Activated CD8-positive, alpha-beta T cell treated with anti-CD3 and anti-CD28 coated beads, Interleukin-2, amount 10 ng/mL, durations not matched to agents 7 days and 5 days (primary cell): ENCODE measurements at places on chromosomes 6 and 20. TPM values are rescaled to one million over a fixed set of nuclear protein-coding genes. Genes with fewer than 3 reads are reported as not detected.
A peak's percentile ranks its signal among the peaks of the same experiment; 100 is the strongest.

The RXRB gene
- total RNA-seq: 34.5 TPM

The MEP1A gene
- not detected for total RNA-seq

The SEL1L2 gene
- total RNA-seq: not detected

The ACTL10 gene
- 2.9 TPM for total RNA-seq

The BPIFB1 gene
- total RNA-seq: not detected

The PRKN gene
- total RNA-seq: not detected

DNA sequence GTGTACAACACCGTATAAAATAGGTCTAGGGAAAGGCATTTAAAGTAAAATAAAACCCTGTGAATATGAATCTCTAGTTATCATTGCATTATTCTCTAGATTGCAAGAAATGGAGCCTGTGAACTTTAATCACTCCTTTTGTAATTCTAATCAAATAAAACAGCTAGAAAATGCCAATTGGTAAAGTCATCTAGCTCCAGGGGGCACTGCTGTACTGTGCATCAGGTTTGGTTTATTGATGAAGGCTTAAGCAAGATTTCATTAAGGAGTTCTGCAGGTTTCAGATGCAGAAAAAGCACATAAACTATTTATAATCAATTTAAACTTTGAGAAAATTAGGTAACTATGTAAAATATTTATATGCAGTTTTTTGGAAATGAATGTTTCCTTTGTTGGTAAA, 645.0 kb downstream of the PHF3 start:
- no peaks in the 10 kb centered on the region for H3K36me3 ChIP-seq
- no peaks in the 10 kb centered on the region for H3K4me1 ChIP-seq
- H3K27ac ChIP-seq: no peak overlapping the region
- H3K27me3 ChIP-seq: no peaks in the 10 kb centered on the region
- no peak for DNase-seq
- no peak overlapping the region for H3K4me3 ChIP-seq

- peak overlapping the region; percentile 86 for H3K4me3 ChIP-seq
- peaks cover 68% of the 10 kb centered on the region for H3K4me1 ChIP-seq
- H3K36me3 ChIP-seq: peaks cover 23% of the 10 kb centered on the region
- no peaks in the 10 kb centered on the region for H3K27me3 ChIP-seq
These were observed 362 bp downstream of the DUSP22 start for GRCh38 chr6:292506-293192.

- H3K4me3 ChIP-seq: no peak overlapping the region
- DNase-seq: no peak
- no peak overlapping the region for H3K27ac ChIP-seq
- H3K4me1 ChIP-seq: no peaks in the 10 kb centered on the region
These were observed 26.4 kb downstream of the CRISP1 start for GRCh38 chr6:49839957-49840356.

DNA sequence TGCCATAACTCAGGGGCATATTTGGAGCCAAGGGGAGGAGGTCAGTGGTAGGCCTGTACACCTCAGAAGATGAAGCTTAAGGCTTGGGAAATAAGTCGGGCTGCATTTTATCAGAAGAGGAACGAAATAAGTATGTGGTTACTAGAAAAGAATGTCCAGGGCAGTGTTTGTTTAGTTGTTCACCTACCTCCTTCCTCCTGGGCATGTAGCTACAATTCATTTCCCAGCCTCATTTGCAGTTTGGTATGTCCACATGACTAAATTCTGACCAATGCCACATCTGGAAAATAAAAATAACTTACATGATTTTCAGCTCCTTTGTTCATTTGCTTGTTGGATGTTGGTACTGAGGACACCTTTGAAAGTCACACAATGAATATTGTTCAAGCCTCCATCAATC, 294.5 kb upstream of the RGS17 start:
- H3K4me1 ChIP-seq: no peaks in the 10 kb centered on the region
- no peak overlapping the region for H3K4me3 ChIP-seq
- no peak for DNase-seq
- H3K36me3 ChIP-seq: no peaks in the 10 kb centered on the region

- no peak for DNase-seq
- no peaks in the 10 kb centered on the region for H3K4me1 ChIP-seq
- no peak overlapping the region for H3K4me3 ChIP-seq
- no peak overlapping the region for H3K27ac ChIP-seq
These were observed 126.8 kb upstream of the HMGCLL1 start for GRCh38 chr6:55705451-55706440.

DNA sequence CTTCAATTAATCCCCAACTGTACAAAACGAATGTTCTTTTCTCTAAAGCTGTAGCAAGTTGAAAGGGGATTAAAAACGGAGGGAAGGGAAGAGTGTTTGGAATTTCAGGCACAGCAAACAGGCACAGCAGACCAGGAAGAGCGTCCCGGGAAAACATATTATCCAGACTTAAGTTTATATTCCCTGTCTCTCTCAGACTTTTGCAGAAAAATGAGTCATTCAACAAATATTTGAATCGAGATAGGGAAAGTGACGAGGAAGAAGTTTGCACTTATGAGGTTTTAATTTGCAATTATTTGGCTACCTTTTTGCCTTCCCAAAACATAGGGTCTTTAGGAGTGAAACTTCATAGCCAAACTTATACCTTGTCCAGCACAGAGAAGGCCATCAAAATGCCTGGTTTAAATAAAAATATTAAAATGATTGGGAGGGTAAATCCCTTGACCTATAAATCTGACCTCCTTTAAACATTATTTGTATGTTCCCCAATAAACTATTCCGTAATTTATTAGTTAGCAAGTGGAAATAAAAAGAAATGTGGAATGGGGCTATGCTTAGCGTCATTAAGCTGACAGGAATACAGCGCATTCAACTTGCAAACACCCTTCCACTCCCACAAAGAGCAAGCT, 16.0 kb downstream of the HFE start:
- peaks cover 26% of the 10 kb centered on the region for H3K4me1 ChIP-seq
- H3K27ac ChIP-seq: peak overlapping the region; percentile 98
- H3K4me3 ChIP-seq: peak overlapping the region; percentile 85
- peaks cover 2% of the 10 kb centered on the region for H3K27me3 ChIP-seq

- no peaks in the 10 kb centered on the region for H3K4me1 ChIP-seq
- no peak overlapping the region for H3K4me3 ChIP-seq
- H3K36me3 ChIP-seq: no peaks in the 10 kb centered on the region
- H3K27ac ChIP-seq: no peak overlapping the region
- H3K27me3 ChIP-seq: peaks cover 11% of the 10 kb centered on the region
- peak; percentile 7 for DNase-seq
These were observed 162.7 kb downstream of the ANKRD60 start for GRCh38 chr20:58065508-58066361.

DNA sequence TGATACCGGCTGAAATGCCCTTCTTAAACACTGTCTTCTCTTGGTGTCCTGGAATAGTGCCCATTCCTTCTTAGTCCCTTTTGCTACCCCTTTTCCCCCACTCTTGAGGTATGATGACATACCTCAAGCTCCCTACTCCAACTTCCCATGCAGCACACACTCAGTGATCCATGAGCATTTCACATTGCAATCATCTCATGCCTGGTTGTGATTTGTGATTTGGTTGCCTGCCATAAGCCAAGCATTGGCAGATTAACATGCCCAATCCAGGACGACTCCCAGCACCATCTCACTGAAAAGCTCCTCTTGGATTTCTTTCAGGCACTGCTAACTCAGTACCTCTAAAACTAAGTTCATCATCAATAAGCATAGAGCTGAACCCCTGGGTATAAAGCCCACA, 14.7 kb upstream of the PTPRA start:
- H3K4me1 ChIP-seq: peaks cover 8% of the 10 kb centered on the region
- no peak for DNase-seq
- peaks cover 11% of the 10 kb centered on the region for H3K36me3 ChIP-seq

GRCh38 chr6:107128577-107128976, 13.3 kb upstream of the BEND3 start:
- no peak overlapping the region for H3K4me3 ChIP-seq
- no peak overlapping the region for H3K27ac ChIP-seq
- H3K36me3 ChIP-seq: no peaks in the 10 kb centered on the region
- H3K4me1 ChIP-seq: peaks cover 10% of the 10 kb centered on the region
- DNase-seq: no peak

- no peaks in the 10 kb centered on the region for H3K27me3 ChIP-seq
- no peaks in the 10 kb centered on the region for H3K4me1 ChIP-seq
- DNase-seq: no peak
- H3K27ac ChIP-seq: no peak overlapping the region
- no peaks in the 10 kb centered on the region for H3K36me3 ChIP-seq
- H3K4me3 ChIP-seq: no peak overlapping the region
These were observed 333.7 kb downstream of the MEI4 start for GRCh38 chr6:77986380-77987034.

- no peaks in the 10 kb centered on the region for H3K36me3 ChIP-seq
- no peaks in the 10 kb centered on the region for H3K27me3 ChIP-seq
- H3K4me1 ChIP-seq: no peaks in the 10 kb centered on the region
- no peak overlapping the region for H3K4me3 ChIP-seq
These were observed 726 bp downstream of the FLRT3 start for GRCh38 chr20:14336686-14337085.

GRCh38 chr6:41733360-41733706, 2.1 kb downstream of the TFEB start:
- peak overlapping the region; percentile 68 for H3K27ac ChIP-seq
- peaks cover 48% of the 10 kb centered on the region for H3K4me1 ChIP-seq
- no peaks in the 10 kb centered on the region for H3K27me3 ChIP-seq
- peak overlapping the region; percentile 81 for H3K4me3 ChIP-seq
- no peak for DNase-seq

GRCh38 chr6:26163427-26164119, 76.3 kb downstream of the HFE start:
- peaks cover 41% of the 10 kb centered on the region for H3K36me3 ChIP-seq
- no peak overlapping the region for H3K4me3 ChIP-seq
- peak overlapping the region; percentile 61 for H3K27ac ChIP-seq

DNA sequence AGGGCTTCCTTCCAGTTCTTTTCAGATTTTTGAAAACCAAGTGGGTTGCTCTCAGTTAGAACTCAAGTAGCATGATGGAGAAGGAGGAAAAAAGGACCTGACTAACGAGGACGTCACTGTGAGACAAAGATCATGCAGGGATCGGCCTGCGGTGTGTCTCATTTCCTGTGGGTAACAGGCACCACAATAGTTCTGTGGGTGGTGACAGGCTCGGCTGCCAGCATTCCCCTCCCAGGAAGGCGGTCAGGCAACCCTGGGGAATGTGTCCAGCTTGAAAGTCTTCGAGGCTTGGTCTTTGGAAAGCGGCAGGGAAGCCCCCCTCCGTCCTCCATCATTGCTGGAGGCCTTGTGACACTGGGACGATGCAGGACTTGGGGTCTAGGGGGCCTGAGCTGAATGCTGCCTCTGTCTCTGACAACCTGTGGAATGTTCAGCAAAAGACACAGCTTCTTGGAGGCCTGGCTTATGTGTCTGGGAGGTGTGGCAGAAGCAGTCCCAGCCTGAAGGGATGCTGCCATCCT, 121.0 kb downstream of the BCAS1 start:
- DNase-seq: peak; percentile 89
- peaks cover 4% of the 10 kb centered on the region for H3K36me3 ChIP-seq

DNA sequence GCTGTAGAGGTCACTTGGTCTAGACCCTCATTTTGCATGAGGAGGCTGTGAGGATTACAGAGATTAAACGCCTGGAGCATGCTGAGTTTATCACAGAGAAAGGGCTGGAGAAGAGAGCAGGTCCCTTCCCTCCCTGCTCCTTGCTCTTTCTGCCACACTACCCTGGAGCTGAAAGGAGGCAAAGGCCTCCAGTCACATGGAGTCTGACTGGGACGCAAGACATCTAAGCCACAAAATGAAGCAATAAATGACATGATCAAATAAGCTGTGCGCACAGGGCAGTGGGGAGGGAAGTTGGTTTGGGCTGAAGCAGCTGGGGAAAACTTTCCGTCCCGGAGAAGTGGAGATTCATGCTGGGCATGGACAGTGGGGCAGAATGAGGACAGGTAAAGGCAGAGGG, 33.3 kb downstream of the ATXN1 start:
- no peak overlapping the region for H3K27ac ChIP-seq
- no peaks in the 10 kb centered on the region for H3K27me3 ChIP-seq
- no peak for DNase-seq
- peaks cover 67% of the 10 kb centered on the region for H3K4me1 ChIP-seq
- H3K36me3 ChIP-seq: peaks cover 30% of the 10 kb centered on the region

DNA sequence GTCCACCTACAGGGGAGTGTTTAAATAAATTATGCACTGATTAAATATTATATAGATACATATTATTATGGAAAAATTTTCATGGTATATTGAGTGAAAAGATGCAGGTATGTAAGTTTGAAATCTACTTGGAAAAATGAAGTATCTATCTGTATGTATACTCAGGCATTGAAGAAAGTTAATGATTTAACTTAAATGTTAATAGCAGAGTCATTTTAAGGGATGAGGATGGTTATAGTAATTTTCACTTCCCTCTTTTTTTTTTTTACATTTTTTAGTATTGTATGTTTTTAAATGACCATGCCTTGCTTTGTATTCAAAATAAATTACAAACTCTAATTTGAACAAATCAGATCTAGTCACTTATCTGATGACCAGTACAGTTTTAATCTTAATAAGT, 43.2 kb upstream of the NOTCH4 start:
- H3K27ac ChIP-seq: no peak overlapping the region
- no peak overlapping the region for H3K4me3 ChIP-seq
- H3K4me1 ChIP-seq: peaks cover 13% of the 10 kb centered on the region

GRCh38 chr20:49380337-49380780, 102.1 kb downstream of the KCNB1 start:
- DNase-seq: no peak
- no peaks in the 10 kb centered on the region for H3K36me3 ChIP-seq
- no peaks in the 10 kb centered on the region for H3K4me1 ChIP-seq
- peaks cover 10% of the 10 kb centered on the region for H3K27me3 ChIP-seq
- no peak overlapping the region for H3K4me3 ChIP-seq
- H3K27ac ChIP-seq: no peak overlapping the region

GRCh38 chr6:44234101-44235025, 11.0 kb downstream of the SLC29A1 start:
- no peak overlapping the region for H3K4me3 ChIP-seq
- no peak for DNase-seq
- H3K4me1 ChIP-seq: peaks cover 34% of the 10 kb centered on the region
- H3K27ac ChIP-seq: peak overlapping the region; percentile 59

DNA sequence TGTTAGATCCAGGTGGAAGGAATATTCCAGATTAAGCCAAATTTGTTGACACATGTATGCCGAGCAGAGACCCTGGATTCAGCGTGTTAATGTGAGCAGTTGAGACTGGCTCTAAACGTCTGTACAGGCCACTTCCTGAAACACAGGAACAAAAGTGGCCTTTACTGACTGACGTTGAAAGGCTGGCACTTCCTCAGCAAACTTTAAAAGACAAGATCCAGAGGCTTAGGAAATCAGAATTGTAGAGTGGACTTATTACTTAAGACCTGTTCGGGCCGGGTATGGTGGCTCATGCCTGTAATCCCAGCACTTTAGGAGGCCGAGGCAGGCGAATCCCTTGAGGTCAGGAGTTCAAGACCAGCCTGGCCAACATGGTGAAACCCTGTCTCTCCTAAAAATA, 125.7 kb upstream of the ARID1B start:
- H3K4me3 ChIP-seq: no peak overlapping the region
- H3K27me3 ChIP-seq: peaks cover 23% of the 10 kb centered on the region
- peaks cover 15% of the 10 kb centered on the region for H3K4me1 ChIP-seq
- no peak overlapping the region for H3K27ac ChIP-seq
- no peak for DNase-seq

GRCh38 chr6:104623052-104623690, 236.5 kb downstream of the HACE1 start:
- peaks cover 6% of the 10 kb centered on the region for H3K4me1 ChIP-seq
- DNase-seq: peak; percentile 23
- H3K27me3 ChIP-seq: peaks cover 7% of the 10 kb centered on the region
- no peak overlapping the region for H3K27ac ChIP-seq
- H3K36me3 ChIP-seq: no peaks in the 10 kb centered on the region
- no peak overlapping the region for H3K4me3 ChIP-seq
